ENCODE measurements at places on chromosomes 11 and 22. TPM values are rescaled to one million over a fixed set of nuclear protein-coding genes. Genes with fewer than 3 reads are reported as not detected.

DNA sequence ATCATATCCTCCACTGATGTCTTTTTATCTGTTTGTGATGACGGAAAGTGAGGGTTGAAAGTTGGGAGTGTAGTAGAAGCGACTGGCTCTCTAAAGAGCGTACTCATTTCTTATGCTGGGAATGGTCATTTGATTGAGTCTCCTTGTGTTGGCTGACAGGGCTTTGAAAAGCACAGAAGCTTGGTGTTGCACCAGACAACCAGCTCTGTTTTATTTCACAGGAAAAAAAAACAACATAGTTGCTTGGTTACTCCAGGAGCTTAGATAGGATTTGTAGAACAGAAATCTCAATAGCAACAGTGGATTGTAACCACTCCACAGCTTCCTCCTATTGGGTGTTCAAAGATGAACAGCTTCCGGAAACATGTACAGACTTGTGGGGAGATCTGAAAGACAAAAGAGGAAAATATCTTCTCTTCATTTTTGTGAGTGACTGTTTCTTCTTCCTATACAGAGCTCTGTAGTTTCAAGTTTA is 2.7 kb downstream of the RBM14 start:
- DNase-seq = no peak

The OR10D3 gene
- total RNA-seq = not detected

The SULT4A1 gene
- total RNA-seq = 0.53 TPM

DNA sequence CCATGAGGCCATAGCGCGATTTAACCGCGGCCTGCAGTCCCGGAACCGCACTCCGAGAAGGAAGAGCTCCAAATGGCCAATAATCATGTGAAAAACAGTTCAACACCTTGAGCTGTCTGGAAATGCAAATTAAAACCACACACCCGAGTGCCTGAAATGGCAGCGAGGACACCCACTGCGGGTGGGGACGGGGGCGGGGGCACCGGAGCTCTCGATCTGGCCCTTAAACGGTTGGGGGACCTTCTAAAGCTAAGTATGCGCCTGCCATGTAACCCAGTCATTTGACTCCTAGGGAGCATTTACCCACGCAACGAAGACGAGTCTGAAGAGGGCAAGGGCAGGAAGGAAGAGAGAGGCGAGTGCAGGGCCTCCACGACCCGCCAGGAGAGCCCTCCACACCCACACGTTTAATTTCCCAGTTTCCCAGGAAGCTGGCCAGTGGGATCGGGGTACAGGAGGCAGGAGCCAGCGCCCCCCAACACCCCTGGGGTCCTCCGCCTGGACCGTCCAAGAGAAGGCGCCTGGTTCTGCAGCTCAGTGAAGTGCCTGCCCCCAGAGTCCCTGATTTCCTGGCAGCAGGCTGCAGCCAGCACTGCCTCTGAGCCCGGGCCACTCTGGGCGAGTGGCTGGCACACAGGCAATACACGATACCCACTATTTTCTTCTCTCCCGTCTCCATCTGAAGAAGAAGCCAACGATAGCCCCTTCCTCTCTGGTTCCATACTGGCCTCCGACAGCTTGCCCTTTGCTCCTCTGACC is 1.7 kb downstream of the TTLL8 start:
- no peak for DNase-seq

The BLID gene
- total RNA-seq = not detected

DNA sequence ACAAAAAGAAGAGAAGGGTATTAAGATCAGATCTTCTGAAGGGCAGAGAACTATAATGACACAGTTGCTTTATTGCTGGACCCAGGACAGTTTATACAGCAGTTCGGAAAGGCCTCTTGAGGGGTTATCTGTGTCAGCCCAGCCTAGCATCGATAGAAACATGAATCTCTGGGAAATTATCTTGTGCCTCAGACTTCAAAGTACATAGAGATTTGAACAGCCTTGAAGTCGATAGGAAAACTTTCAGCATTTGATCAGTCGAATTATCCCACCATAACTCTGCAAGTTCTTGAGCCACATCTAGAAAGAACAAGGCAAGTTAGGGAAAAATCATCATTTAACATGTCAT is 2.5 kb upstream of the LMO2 start:
- no peak for DNase-seq

The NELL1 gene
- not detected for total RNA-seq

The DEFB131B gene
- not detected for total RNA-seq

DNA sequence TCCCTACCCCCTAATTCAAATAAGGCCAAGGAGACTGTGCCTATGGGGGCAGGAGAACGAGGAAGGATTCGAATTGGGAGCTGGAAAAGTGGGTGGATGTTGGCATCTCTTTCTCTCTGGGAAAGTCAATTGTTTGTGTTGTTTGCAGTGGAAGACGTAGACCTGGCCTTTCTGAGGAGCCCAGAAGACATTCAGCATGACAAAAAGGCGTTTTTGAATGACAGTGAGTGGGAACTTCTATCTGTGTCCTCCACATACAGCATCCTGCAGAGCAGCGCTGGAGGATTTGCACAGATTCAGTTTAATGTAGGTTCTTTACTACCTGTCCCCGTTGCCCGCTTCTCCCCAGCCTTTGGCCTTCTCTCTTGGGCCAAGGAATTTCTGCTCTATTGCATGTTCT is 28.2 kb downstream of the HTR3B start:
- DNase-seq = no peak

The TSGA10IP gene
- not detected for total RNA-seq

The DDTL gene
- 6.3 TPM for total RNA-seq

The CCDC86 gene
- total RNA-seq = 9.6 TPM

The BDNF gene
- total RNA-seq = not detected

The SIK2 gene
- 16.3 TPM for total RNA-seq

- no peak for DNase-seq
Measured at GRCh38 chr11:118522571-118523072, 4.7 kb upstream of the TTC36 start.

DNA sequence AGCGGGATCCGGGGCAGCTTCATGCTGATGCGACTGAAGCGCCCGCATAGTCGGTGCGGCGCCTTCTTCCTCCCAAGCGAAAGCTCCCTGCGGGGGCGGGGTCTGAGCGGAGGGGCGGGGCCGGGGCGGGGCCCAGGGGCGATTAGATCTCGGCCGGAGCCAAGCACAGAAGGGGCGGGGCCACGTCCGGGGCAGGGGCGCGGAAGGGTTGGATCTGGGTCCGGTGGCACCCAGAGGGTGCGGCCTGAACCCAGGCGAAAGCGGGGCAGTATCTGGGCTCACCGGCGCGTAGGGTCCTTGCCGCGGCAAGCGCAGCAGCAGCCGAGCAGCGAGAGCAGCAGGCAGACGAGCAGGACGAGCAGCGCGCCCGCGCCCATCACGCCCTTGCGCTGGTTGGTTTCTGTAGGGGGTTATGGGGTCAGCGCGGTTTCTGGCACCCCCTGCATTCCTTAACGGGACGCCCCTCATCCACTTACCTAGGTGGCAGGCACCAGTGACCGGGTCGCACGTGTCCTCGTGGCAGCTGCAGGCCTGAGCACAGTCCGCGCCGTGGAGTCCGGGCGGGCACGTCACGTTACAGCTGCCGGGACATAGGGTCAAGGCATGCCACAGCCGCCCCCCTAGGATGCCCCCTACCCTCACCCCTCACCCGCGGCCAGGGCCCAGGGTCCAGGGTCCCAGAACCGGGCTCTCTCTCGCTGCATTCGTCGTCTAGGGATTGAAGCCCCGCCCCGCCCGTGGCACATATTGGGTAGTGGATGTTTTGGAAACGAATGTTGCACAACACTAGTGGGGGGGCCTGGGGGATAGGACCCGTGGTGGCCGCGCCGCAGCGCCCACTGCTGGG is 8.1 kb downstream of the SCARF2 start:
- DNase-seq = peak; percentile 92

DNA sequence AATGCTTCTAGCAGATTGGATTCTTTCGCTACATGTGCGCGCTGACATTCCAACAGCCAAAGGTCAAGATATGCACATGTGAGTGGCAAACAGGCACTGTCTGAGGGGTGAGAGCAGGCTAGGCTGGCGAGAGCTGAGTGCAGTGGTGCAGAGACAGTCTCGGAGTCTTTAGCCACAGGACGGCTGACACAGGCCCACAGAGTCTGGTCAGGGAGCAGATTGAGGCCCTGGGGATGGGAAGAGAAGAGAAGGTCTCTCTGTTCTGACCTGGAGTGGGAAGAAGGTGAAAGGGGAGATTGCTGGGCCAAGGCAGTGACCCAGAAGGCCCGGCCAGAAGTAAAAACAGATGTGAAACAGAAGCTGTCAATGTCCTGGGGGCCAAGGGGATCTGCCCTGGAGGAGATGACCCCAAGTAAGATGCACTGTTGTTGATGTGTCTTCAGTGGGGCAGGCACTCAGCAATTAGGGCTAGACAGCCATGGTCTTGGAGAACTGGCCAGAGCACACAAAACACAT is 197.8 kb downstream of the ETS1 start:
- DNase-seq = no peak

- DNase-seq = no peak
Measured at GRCh38 chr11:78161962-78162371, 22.5 kb upstream of the ALG8 start.

DNA sequence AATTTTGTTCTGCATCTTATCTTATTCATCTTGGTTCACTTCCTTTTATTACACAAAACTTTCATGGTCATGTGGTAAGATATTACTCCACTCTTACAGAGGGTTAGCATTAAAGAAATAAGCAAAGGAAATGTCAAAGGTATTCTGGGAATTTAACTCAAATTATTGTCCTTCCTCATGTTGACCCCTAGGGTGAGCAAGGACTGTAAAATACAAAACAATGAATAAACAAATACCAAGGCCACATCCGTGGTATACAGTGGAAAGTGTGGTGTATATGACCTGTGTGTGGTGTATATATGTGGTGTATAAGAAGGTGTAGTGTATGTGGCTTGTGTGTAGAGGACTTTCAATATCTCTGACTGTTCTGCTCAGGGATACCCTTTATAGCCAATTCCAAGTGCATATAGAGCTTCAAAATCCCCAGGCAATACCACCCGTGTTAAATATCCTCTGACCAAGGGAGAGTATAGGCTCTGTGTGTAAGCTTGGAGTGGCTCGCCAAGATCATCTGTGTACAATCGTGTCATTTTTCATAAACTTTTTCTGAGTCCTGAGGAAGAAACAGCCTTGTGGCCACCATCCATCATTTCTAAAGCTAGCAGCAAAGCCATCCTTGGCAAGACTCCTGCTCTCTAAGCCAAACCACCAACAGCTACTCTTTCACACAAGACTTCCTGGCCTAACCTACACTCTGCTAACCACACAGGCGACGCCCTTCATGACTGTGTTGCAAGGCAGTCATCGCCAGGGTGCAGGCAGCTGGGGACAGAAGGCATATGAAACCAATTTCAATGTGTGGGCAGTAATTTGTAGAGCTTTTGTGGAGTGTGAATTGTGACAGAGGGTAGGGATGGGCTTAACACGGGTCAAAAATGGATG is 548.0 kb downstream of the ETS1 start:
- peak; percentile 85 for DNase-seq

The ELMOD1 gene
- not detected for total RNA-seq

DNA sequence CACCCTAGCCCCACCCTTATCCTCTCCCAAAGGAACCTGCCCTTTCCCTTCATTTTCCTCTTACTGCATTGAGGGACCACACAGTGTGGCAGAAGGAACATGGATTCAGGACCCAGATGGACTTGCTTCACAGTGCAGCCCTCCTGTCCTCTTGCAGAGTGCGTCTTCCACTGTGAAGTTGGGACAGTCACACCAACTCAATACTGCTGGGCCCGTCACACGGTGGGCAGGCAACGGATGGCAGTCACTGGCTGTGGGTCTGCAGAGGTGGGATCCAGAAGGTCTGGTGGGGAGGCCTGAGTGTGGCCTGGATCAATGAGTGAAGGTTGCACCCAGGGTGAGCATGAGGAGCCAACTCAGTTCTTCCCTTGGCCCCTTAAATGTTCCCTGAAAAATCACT is 129.9 kb upstream of the B3GAT1 start:
- no peak for DNase-seq

The CLNS1A gene
- total RNA-seq = 62.3 TPM

GRCh38 chr11:10450462-10451425 is 4.3 kb upstream of the AMPD3 start:
- peak; percentile 62 for DNase-seq

GRCh38 chr11:31246451-31247165 is 122.9 kb downstream of the DCDC1 start:
- no peak for DNase-seq

DNA sequence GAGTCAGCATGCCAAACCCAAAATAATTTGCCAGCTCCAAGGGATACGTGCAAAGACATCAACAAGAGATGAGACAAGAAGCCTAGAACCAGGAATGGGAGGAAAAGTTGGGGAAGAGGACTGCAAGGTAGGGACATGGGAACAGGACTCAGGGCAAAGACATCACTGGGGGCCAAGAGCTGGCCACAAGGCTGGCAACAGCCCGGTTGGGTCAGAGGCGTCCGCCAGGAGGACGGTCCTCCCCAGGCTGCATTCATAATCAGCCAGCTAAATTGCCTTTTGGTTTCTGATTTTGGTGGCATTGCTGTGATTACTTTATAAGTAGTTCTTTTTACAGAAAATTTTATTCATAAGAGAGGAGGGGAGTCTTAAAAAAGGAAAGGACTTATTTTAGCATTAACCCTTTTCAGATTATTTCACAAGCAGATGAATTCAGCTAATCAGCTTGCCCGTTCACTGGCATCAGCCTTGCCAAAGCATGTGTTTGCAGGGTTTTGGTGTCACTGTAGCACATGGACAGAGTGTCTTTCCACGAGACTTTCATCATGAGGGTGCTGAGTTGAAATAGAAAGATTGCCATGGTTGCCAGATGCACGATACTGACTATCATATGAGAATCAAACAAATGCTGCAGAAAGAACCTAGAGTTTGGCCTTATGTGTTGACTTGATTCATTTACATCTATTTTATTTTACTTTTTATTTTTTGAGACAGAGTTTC is 23.2 kb upstream of the NAV2 start:
- no peak for DNase-seq

The CHRNA10 gene
- total RNA-seq = 5.4 TPM

DNA sequence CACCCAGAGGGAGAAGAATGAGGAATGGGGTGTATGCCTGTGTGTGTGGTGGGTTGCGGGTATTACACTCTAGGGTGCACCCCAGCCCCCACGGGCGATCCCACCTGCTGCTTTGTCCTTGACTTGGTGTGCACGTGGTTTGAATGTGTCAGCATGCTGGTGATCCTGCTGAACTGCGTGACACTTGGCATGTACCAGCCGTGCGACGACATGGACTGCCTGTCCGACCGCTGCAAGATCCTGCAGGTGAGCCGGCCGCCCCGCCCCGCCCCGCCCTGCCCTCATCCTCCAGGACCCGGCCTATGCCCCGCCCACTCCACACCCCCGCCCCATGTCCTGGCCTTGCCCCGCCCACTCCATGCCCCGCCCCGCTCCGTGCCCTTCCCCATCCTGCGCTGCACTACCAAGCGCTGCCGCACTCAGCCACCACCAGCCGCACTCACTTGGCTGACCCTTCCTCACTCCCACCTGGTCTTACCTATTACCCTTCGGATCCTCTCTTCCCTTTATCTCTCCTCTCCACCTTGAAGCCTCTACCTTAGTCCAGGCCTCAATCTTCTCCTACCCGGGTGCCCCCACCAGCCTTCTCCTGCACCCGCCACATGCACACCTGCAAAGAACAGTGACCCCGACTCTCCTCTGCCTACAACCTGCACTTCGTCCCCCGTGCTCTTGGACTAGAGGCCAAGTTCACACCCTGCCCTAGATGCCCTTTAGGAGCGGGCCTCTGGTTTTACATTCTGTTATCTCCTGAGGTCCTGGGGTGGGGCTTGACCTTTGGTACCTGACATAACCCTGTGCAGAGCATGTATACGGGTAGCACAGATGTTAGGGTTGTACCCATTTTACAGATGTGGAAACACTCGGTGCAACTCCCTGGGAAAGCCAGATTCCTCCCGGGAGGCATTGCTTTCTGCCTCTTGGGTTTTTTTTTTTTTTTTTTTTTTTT is 27.7 kb downstream of the CACNA1I start:
- DNase-seq = peak; percentile 93

Data from Peyer's patch (tissue), 4 donors.